Right ventricle myocardium superior (tissue), 1 donor: ENCODE measurements at places on chromosomes 7 and 10.

DNA sequence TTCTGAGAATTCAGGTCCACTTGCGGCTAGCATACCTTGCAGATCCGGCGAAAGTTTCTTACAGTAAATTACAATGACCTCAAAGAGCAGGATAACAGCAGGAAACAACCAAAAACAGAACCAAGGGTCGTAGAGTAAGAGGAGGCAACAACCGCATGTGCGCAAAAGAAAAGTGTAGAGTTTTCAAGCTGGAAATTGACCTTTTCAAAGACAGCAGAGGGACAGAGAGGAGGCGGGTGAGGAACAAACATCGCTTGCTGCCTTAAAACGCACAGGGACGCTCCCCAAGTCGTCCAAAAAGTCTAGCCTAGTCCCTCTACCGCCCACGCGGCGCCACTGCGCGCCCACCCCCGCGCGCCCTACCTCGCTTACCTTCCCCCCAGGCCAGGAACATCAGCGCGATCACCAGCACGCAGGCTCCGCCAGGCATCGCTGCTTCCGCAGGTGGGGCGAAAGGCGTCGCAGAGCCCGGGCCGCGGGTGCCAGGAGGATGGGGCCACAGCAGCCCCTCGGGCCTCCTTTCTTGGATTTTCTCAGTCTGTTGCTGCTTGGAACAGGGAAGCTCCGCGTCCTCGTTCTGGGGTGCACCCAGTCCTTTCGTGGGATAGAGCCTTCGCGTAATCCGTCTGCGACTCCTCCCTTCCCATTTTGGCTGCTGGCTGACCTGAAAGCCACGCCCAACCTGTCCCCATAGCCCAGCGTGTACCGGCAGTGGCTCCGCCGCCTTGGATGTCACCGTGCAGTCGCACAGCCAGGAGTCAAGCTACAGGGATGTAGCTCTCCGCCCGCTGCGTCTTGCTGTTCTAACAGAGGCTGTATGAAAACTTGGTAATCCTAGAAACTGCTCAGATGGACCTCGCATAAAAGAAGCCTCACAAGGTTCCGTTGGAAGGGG lies at the start of gene VWDE:
TSS of gene VWDE (minus strand) at position 579 of the 895 bp plus-strand sequence. CDS start at position 430, 149 bp downstream.
- peak; percentile 42 for DNase-seq

DNA sequence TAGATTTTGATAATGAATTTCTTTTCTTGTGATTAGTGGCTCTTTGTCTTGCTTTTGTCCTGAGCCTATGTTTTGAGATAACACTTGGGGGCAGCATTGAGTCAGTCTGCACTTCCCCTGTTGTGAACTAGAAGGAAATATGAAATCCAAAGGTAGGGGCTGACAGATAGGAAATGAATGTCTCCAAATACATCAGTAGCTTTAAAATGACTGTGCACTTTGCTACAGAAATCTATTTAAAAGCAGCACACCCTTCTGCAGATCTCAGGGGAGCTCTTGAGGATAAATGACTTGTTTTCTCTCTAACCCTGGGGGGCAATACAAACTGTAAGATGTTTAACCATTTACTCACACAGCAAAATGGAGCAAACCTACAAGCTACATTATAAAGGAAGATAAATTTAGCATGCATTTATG lies 176.0 kb upstream of the MYO3A start:
- no peak for DNase-seq

GRCh38 chr10:92517034-92517655 lies 56.7 kb downstream of the IDE start:
- no peak for DNase-seq

- no peak for DNase-seq
These were observed 1149.2 kb upstream of the CELF2 start for GRCh38 chr10:9868499-9868898.

DNA sequence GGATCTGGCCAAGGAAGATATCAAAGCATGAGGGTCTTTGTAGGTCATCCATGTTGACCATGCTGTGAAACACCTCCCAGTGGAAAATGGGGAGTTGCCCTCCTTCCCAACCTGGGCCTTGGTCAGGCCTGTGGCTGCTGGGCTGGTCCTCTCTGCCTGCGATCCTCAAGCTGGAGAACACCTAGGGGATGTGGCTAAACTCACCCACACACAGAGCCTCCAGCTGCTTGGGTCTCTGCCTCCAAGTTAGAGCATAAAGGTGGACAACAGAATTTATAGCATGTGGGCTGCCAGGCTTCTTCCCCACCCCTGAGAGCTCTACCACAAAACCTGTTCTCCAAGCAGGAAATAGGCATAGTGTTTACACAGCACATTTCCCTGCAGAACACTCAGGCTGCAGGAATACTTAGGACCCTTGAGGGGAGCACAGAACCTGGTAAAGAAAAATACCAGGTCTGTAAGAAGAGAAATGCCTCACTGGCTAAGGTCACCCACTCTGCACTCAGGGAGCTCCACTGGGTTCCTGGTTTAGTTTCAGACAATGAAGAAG lies at the start of gene SFTPA2:
TSS of gene SFTPA2 (minus strand) at position 248 of the 550 bp plus-strand sequence. CDS start 924 bp downstream, outside the sequence.
- DNase-seq, result no peak

GRCh38 chr10:70125918-70126552 lies 6.6 kb downstream of the AIFM2 start:
- no peak for DNase-seq

DNA sequence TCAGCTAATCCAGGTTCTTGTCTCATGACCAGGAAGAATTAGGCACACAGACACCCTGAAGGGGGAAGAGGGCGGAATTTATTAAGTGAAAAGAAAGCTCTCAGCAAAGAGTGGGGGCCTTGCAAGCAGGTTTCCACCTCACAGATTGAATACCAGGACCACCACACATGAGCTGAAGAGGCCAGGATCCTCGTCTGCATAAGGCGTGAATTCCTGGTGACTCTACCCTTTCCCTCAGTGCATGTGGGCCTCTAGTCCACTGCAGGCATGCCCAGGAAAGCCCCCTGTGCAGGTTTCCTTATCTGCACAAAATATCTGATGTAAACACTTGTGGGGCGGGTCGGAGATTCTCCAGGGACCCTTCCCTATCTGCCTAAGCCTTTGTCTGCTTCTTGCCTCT lies 782.1 kb upstream of the LRRN3 start:
- DNase-seq, result no peak
